T follicular helper cell (primary cell): ENCODE measurements at places on chromosomes 6 and 20.

GRCh38 chr20:41134362-41135186, 2.8 kb upstream of the PLCG1 start:
- DNase-seq, result no peak

DNA sequence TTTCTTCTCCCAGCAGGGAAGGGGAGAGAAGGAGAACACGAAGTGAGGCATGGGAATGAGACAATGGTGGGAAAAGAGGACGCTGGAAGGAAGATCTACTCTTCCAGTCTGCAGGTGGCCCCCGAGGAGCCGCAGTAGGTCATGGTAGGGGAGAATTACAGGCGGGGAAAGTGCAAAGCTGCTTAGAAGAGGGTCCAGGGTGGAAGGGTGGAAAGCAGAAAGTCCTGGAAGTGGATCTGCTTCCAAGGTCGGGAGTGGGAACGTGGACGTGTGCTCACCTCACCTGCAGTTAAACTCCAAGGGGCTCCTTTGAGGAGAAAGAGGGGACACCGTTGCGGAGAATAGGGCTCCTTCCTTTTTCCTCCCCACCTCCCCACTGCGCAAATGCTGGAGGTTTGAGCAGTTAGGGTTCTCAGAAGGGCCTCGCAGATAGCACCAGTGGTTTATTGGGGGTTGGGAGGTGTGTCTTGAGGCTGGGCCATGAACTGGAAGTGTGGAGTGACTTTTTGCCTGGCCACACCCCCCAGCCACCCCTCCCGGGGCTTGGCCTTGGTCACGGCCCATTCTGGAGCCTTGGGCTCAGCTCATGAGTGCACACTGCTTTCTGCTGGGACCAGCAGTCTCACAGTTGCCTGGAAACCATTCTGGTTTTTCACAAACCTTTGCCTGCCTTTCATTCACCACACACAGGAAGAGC, 100.4 kb upstream of the MLN start:
- DNase-seq, result peak; percentile 40

- no peak for DNase-seq
Observed at GRCh38 chr20:48373555-48373934, 454.3 kb downstream of the PREX1 start.

DNA sequence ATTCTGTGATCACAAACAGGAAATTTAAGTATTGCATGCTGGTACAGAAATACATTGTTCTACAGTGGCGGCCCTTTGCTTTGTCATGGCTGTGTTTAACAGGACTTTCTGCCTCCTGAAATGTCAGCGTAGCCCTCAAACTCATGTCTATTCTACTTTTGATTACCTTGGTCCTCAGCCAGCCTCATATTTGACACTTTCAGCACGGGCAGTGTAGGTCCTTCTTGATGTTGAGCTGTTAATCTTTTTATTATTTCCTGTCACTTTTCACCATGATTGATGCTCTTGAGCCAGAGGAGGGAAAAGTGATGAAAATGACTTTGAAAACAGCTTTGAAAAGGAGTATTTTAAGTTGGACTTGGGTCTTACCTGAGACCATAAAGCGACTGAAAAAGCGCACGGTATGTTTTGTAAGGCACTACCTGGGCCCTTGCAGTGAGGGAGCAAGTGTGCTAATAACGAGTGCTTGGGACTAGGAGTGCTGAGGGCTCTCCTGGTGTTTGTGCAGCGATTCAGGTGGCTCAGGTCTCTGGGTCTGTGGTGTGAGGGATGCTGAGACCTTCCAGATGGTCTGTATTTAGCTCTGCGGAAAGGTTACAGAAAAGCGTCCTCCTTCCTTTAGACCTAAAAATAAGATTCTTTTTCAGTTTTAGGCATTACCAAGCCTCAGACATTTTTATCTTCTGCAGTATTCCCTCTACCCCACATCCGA, 45.2 kb upstream of the RREB1 start:
- DNase-seq, result no peak

- no peak for DNase-seq
Observed at GRCh38 chr6:170404036-170404435, 97.5 kb downstream of the FAM120B start.
